Effector CD8-positive, alpha-beta T cell (primary cell): ENCODE measurements at places on chromosomes 7 and 10.

GRCh38 chr7:47428768-47429472 lies 153.0 kb downstream of the TNS3 start:
- DNase-seq: no peak

DNA sequence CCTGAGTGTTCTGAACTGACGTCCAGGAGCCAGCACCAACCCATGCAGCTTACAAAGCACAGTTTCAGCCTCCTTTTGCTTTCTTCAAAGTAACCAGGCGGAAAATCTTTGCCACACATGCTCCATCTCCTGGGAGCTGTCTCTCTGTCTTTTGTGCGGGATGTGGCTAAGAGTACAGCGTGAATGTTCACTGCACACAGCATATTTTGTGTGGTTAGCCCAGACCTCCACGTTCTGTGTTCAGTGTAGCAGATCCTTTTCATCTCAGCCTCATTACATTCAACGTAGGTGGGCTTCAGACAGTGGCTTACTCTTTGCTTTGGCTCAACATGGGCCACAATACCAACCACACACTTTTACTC lies 200.8 kb downstream of the TNS3 start:
- DNase-seq: no peak

DNA sequence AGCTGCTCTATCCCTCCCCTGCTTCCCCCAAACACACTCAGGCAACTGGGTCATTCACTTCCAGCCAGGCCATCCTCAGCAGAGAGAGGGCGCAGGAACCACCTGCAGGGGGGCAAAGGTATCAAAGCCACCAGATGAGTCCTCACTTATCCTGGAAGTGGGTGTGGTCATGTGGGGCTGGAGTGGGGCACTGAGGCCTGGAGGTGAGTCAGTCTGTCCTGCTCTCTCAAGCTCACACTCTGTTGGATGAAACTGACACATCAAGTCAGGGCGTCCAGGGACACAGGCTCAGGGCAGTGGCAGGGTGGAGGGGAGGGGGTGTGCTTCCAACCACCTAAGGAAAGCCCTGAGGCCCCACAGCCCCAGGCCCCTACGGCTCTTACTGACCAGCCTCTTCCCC lies 8.0 kb upstream of the ELFN1 start:
- no peak for DNase-seq

GRCh38 chr10:132480356-132480755 lies 57.2 kb upstream of the INPP5A start:
- no peak for DNase-seq

DNA sequence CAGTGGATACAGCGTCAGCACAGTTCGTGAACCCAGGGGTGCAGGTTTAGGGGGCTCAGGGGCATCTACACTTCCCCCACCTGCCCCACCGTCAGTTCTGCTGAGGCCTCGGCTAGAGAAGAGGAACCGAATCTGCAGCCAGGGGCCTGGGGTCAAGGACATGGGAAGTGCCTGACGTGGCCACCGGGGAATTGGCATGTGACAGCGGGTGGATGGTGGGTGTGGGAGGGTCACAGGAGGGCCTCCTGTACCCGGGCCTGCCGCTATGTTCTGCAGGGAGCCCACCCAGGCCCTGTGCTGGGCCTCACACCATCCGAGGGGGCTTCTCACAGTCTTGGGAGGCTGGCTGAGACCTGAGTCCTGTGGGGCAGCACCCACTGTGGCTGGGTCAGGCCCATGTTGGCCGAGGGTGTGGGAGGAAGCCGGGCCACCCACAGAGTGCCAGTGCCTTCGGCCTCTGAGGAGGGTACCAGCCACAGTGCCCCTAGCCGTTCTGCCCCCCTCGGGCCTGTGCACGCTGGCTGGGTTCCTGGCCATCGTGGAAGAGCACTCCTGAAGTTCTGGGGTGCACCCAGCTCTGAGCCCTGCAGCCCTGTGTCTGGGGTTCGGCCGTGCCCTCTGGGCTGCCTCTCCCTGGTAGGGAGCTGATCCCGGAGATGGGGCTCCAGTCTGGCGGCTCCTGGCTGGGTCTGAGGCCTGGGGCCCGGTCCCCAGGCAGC lies 5.9 kb downstream of the TTYH3 start:
- DNase-seq: no peak

DNA sequence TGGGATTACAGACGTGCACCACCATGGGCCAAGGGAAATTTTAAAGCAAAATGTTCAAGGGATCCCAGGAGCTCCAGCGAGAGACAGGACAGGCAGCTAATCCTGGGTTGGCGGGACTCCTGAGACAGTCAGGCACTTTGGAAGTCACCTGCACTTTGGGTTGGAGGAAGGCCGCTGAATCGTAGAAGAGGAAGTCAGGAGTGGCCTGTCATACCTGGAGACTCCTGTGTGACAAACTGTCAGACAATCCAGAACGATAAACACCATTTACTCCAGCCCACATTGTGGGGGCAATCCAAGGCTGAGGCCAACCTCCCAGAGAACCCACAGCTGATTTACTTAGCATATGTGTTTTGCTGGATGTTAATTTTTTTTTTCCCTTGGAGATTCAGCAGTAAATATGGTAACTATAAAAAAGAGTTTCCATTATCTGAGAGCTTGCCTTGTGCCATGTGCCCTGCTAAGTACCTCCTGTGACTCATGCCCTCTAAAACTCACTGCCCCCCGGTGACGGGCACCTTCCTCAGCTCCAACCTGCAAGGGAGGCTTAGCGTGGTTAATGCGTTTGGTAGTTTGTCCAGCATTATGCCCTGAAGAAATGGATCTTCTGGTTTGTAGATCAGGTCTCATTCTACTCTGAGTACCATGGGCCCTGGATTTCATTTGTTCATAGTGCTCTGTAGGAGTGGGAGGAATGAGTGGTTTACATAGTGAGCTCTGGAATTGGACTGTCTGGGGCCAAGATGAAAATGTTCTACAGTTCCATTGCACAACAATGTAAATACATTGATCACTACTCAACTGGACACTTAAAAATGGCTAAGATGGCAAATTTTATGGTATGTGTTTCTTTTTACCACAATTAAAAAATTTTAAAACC lies 50.9 kb downstream of the ICA1 start:
- DNase-seq: no peak

DNA sequence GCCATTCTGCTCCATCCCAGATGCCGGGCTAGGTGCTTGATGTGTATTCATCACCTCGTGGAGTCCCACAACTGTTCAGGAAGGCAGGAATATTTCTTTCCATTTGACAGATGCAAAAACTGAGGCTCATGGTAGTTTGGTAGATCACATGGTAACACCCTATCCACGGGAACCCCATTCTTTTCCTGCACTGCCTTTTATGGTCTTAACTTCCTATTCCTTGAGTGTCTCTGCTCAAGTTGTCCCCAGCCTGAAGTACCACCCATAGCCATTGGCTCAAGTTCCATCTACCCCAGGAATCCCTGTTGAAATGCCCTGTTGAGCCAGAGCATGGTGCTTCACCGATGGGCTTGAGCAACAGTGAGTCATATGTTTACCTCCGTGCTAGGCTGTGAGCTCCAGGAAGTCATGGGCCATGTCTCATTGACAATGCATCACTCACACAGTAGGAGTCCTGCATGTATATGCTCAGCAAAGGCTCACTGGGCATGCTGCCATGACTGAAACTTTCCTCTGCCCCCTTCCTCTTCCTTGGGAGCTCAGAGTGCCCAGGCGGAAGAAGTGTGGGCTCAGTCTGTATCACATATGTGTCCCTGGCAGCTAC lies 71.7 kb upstream of the ADAM12 start:
- no peak for DNase-seq

- no peak for DNase-seq
Observed at GRCh38 chr7:4343272-4344247, 338.5 kb upstream of the FOXK1 start.

- no peak for DNase-seq
Observed at GRCh38 chr10:89393898-89394297, 1.5 kb downstream of the IFIT1 start.

DNA sequence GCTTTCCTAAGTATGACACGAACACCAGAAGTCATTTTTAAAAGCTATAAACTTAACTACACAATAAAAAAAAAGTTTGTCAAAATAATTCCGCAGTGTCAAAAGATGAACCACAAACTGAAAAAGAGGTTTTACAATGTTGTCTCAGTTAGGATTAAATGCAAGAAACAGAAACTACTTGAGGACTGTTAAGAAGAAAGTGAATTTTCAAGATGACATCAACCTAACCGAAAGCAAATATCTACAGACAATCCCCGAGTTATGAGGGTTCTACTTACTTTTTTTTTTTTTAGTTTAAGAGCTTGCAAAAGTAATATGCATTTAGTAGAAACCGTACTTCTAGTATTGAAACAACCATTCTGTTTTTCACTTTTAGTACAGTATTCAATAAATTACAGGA lies 62.3 kb downstream of the TFPI2 start:
- no peak for DNase-seq

- no peak for DNase-seq
Observed at GRCh38 chr7:50358041-50358705, 53.7 kb downstream of the IKZF1 start.

GRCh38 chr7:10939237-10939910 lies 34.3 kb upstream of the PHF14 start:
- DNase-seq: no peak
